C1 segment of cervical spinal cord (tissue), 14 donors: ENCODE measurements at places on chromosomes 12 and 14.

DNA sequence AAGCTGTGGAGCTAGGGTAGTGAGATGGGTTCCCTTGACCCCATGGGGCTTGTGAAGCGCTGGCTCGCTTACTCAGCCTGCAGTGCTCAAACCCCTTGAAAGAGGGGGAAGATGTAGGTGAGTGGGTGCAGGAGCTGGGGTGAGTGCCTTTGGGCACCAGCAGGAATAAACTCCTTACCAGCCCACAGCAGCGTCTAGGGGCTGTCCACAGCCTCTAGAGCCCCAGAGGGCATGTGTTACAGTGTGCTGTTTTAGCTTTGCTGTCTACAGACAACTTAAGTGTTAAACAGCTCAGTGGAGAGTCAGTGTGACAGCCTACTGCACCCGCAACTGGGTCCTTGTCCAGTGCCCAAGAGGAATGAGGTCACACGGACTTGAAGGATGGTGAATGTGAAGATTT is 48.0 kb downstream of the TSPAN8 start:
- DNase-seq, result no peak

GRCh38 chr12:108832208-108832607 is 25.2 kb downstream of the SSH1 start:
- no peak for DNase-seq

DNA sequence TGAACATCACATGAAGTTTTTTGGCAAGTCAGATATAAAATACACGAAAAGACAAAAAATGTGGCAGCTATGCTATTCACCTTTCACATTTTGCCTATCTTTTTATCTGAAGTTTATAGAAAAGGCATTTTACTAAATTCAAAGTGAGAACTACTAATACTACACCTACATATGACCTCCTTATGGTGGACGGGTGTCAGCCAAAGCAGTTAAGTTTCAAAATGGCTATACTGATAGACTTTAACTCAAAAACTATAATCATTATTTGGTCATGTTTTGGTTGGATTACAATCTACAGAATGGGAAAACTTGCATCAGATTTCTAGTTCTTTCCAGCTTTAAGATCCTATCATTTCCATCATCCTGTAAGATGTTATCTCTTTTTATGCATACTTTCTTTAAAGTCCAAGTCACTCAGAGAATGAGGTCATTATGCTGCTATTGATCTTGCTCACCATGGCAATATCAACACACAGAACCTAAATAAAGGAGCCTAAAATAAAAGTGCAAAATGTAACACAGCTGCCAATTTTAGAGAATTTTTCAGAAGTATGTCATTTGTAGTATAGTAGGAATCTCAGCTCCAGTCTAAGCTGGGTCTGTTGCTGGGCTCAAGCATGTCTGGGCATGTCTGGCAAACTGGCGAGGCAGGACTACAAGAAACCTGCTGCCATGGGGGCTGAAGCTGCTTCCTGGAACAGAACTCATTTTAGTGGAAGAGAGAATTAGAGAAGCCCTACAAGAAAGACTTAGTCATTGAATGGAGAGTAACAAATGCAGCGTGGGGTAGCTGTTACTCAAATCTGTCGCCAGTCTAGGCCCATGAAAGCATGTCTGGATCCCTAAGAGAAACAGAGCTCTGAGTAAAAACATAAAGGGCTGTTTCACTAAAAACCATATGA is 7.6 kb upstream of the AEBP2 start:
- peak; percentile 12 for DNase-seq

- DNase-seq, result peak; percentile 11
Observed at GRCh38 chr14:66624336-66624937, 116.5 kb downstream of the GPHN start.

GRCh38 chr14:54756656-54757392 is 145.8 kb downstream of the GCH1 start:
- DNase-seq, result no peak

DNA sequence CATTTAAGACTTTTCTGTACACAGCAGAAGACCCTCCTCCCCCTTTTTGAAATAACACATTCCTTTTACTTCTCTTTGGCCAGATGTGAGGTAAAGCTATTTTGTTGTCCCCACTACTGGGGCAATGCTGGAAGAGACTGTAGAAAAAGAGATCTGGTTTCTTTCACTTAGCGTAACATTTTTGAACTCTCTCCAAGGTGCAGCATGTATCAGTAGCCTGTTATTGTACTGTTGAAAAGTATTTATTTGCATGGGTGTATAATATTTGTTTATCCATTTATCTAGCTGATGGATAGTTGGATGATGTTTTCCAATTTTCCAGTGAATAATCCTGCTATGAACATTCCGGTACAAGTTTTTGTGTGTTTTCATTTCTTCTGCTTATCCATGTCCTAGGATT is 335.2 kb downstream of the SOX5 start:
- DNase-seq, result no peak

GRCh38 chr12:131830914-131831571 is 2.9 kb downstream of the MMP17 start:
- DNase-seq, result no peak

GRCh38 chr12:47022296-47022695 is 57.1 kb upstream of the PCED1B start:
- no peak for DNase-seq

GRCh38 chr14:50816395-50817047 is 14.4 kb downstream of the NIN start:
- DNase-seq, result no peak

DNA sequence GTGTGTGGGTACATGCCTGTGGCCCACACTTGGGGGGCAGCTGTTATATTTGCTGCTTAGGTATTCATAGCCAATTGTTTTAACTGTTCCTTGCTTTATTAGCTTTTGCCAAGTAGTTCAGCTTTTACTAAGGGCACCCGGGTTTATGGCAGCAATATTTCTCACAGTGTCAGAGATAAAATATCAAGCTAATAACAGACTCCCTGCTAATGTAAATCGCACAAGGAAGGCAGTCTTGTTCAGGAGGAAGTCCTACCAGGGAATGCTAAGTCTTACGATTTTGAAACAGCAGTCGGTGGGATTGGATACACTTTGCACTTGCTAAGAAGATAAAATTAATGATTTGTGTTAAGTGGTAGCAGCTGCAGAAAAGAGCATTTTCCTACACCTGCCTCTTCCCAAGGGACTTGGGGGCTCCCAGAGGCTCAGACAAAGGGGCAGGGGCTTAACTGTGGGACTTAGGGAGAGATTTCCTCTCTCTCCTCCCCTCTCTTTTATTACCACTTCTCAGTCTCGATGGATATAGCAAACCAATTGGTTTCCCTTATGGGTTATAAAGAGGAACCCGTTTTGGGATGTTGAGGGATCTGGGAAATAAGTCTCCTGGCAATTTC is 175.1 kb downstream of the NRXN3 start:
- no peak for DNase-seq

DNA sequence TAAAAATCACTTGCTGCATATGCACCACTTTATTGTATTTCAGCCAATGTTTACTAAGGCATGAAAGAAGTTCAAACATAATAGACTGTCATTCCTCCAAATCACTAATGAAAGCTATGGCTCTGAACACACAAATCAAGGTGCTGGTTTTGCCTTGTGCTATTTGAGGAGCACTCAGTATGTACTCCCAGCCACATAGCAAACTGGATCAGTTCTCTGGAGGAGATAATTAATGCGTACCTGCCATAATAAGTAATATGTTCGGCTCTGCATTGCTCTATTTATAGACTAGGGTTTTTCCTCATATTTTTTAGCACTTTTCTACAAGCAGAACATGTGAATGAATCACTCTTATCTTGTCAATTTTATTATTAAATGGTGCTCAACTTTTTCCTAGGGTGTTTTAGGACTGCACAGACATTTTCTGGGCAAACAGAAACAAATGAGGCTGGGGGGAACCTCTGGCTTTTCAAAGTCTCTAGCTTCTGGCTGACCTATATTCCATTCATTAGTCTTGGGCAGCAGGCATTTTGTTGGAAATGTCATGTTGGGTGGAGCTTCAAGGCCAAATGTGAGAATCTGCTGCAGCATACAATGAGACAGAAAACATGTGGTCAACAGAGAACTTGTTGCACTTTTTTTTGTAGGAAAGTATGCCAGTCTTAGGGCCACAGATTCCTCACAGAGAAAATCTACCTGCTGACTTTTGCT is 88.4 kb downstream of the GRIP1 start:
- DNase-seq, result no peak

GRCh38 chr12:109554761-109555160 is 18.5 kb downstream of the MMAB start:
- DNase-seq, result no peak

DNA sequence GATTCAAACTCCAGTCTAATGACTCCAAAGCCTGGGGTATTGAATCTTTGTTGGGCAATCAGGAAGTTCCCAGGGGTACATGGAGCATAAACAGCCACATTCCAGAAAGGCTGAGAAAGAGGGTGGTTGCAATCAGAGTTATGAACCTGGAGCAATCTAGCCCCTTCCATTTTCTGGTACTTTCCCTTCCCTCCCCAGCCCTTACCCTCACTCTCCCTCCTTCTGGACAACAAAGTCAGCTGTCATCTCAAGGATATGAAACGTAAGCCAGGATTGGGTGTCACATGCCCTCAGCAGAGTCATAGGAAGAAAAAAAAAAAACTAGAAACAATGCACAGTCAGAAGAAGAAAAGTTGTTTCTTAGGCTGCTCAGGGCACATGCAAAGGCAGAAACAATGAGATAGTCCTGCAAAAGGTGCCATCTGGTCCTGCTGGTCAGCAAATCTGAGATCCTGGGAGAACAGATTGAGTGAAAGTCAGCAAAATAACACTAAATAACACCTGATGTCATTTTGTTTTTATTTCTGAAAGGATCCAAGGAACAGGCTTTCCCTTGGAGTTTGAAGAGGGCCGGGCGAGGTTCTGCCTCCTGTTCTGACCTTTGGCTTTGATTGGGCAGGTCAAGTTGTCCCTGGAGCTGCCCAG is 27.1 kb downstream of the TMEM229B start:
- DNase-seq, result no peak

GRCh38 chr14:30748343-30748742 is 126.0 kb upstream of the COCH start:
- DNase-seq, result no peak

DNA sequence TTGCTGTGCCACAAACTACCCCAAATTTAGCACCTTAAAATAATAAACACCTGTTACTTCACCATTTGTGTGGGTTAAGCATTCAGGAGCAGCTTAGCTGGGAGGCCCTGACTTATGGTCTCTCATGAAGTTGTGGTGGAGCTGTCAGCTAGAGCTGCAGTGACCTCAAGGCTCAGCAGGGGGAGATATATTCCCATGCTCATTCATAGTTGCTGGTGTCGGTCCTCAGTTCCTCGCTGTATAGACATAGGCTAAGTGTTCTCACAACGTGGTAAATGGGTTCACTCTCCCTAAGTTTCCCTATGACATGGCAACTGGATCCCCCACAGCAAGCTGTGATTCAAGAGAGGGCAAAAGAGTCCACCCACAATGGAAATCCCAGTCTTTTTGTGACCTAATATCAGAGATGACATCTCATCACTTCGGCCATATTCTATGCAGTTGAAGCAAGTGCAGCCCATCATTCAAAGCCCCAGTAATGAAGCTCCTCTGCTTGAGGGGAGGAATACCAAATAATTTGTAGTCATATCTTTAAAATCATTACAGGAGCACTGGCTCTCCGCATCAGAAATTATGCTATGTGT is 41.1 kb downstream of the PRB3 start:
- peak; percentile 1 for DNase-seq

DNA sequence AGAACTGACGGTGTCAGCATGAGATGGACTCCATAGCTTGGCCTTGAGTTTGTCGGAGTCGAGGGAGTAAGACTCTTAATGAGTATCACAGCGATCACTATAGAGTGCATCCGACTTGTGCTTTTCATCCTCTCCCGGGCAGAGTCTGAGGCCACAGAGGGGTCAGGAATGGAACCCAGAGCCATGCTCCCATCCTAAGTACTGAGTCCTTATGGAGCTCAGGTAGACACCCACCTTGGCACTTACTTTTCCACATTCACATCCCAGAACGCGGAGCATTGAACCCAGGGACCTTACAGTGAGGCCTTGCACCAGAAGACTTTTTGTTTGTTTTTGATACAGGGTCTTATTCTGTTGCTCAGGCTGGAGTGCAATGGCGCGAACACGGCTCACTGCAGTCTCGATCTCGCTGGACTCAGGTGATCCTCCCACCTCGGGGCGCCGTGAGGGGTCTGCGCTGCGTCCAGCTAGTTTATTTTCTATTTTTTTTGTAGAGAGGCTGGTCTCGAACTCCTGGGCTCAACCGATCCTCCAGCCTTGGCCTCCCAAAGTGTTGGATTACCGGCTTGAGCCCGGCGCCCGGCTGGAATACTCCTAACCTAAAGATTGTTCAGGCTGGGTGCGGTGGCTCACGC is 719 bp upstream of the SRSF9 start:
- DNase-seq, result no peak

GRCh38 chr12:122523280-122523679 is 3.5 kb downstream of the RSRC2 start:
- no peak for DNase-seq

DNA sequence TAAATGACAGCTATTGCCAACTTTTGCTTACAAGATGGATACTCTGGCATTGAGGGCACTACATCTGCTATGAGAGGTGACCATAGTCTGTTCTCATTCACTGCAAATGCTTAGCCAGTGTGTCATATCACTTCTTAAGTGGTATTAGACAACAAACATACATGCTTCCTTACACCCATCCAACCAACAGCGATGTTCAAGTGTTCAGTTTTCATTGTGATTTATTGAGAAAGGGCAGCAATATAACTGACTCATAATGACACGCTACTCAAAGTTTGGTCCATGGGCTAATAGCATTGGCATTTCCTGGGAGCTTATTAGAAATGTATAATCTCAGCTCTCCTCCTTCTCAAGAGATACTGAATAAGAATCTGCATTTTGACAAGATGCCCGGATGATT is 181.7 kb downstream of the NPAS3 start:
- DNase-seq, result no peak

- DNase-seq, result no peak
Observed at GRCh38 chr12:27000961-27001360, 13.2 kb downstream of the TM7SF3 start.

DNA sequence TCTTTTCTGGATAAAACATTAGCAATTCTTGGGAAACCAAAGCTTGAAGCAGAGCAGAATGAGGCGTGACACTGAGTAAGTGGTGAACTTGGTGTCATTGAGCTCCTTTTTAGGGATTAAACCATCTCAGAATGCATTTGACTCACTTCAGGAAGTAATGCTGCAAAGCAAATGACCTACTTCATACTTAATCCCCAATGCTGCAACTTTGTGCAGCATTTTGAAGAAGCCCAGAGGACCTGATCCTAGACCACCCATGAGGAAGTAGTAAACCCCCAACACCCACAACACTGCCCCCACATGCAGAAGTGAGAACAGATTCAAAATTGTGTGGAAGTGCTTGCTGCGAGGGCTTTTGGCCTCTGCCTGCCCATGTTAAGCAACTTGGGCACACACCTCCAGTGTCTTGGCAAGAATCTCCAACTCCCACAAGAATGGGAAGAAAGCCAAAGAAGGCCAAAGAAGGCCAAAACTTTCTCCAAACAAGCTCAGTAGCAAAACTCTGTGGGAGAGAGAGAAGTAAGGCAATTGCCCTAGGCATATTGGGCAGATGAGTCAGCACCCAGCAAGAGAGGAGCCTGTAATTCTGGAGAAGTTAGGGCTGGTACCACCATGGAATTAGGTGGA is 69.2 kb upstream of the ETV6 start:
- DNase-seq, result no peak

- no peak for DNase-seq
Observed at GRCh38 chr12:25574761-25575160, 21.7 kb upstream of the LMNTD1 start.
